Activated CD8-positive, alpha-beta T cell treated with anti-CD3 and anti-CD28 coated beads for 36 hours (primary cell): ENCODE measurements at places on chromosomes 7 and 10. TPM values are rescaled to one million over a fixed set of nuclear protein-coding genes. Genes with fewer than 3 reads are reported as not detected.
A peak's percentile ranks its signal among the peaks of the same experiment; 100 is the strongest.

The HOGA1 gene
- total RNA-seq, result not detected

The AGAP5 gene
- 8.8 TPM for total RNA-seq

GRCh38 chr10:55224007-55224781, 423.2 kb upstream of the PCDH15 start:
- peak; percentile 1 for DNase-seq

DNA sequence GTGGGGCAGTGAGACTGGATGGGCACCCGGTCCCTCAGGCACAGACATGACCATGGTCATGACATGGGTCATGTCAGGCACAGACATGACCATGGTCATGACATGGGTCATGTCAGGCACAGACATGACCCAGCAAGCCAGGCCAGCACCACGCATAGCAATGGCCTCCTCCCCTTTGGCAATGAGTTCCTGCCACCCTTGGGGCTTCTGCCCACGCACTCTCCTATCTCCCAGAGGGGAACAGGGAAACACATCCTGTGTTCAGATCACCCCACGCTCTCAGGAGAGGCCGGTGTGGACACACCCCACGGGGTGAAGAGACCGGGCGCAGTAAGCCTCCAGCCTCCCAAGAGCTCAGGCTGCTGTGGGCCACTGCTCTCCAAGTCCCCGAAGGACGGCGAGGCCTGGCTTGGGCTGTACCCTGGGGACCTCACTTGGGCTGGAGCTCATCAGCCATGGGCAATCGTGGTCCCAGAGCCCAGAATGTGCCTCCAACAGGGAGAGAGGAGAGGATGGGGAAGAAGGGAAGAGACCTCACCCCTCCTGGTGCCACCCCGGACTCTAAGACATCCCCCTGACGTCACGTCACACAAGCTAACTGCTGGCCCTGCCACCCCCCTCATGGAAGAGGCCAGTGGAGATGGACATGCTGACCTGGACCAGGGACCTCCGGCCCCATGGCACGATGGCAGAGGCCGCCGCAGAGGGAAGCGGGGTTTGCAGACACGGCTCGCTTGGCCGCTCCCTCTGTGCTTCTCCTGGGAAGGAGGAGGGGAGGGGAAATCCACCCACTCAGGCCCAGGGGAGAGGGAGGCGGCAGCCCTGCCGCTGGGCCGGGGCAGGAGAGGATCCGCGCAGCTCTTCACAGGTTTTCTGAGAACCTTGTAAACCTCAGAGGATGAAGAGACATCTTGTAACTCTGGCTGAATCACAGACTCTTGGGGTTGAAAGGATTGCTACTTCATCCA, 269.6 kb downstream of the ELFN1 start:
- DNase-seq, result peak; percentile 39

DNA sequence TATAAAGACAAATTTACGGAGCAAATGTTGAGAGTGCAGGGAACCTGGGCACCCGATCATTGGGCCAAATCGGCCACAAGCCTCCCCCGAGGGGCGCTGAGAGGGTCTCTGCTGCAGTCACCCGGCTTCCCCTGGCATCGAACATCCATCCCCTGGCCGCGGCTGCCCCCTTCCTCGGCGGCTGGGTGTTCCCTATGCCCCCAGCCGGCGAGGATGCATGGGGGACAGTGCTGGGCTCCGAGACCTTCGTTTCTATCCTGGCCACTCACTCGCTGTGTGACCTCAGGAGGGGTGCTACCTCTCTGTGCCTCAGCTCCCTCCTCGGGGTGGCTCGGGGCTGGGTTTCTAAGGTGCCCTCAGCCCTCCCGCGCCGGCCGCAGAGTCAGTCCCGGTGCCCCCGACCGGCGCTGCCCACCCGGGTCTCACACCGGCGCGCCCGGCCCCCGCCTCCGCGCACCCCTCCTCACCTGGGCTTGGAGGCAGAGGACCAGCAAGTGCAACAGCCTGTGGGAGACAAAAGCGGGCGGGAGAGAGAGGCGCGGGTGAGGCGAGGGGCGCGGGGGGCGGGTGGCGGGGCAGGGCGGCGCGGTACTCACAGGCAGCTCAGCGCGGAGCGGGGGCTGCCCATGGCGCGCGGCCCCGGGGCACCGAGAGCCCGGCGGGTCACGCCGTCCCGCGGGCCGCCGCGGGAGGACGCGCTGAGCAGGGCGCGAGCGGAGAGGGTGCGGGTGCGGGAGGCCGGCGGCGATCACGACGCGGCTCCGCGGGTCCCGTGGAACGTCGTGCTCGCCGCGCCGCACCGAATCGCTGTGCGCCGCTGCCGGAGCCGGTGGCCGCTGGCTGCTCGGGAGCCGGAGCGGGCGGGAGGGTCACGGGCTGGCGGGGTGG, at the start of gene FGF8:
TSS of gene FGF8 (minus strand) at position 842 of the 888 bp plus-strand sequence. CDS start at position 628, 214 bp downstream.
- no peak for DNase-seq

DNA sequence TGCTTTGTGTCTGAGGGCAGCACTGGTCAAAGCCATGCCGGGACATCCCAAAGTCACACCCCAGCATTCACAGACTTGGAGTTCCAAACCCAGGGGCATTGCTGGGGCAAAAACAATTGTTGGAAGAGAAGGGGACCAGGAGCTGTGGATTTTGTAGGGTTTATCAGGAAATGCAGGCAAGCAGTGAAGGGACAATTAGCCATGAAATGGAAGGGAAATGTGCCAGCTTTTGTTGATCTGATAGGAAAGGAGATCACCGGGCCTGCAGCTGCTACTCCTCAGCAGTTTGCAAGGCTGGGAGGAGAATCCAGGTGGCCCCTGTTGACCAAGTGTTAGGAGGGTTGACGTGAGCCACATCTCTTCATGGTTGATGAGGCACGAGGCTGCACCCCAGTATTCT, 2.5 kb upstream of the BRI3 start:
- no peak for DNase-seq

The EGFR gene
- not detected for total RNA-seq

DNA sequence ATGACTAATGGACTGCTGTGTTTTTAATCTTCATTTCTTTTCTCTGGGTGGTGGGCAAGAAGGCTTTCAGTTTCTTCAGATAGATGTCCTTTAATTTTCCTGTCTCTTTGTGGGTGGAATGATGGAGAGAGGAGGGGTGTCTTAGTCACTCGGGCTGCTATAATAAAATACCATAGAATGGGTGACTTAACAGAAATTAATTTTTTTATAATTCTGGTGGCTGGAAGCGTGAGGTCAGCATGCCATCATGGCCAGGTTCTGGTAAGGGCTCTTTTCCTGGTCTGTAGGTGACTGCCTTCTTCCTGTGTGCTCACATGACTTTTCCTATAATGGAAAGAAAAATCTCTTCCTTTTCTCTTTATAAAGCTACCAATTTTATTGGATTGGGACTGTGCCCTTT, 6.3 kb downstream of the RSBN1L start:
- no peak for DNase-seq

GRCh38 chr10:21097926-21098355, 200.8 kb upstream of the NEBL start:
- no peak for DNase-seq

GRCh38 chr7:39678930-39679709, 55.7 kb downstream of the RALA start:
- DNase-seq, result no peak

GRCh38 chr10:60352105-60352504, 37.6 kb downstream of the ANK3 start:
- DNase-seq, result no peak

The PDLIM1 gene
- total RNA-seq, result 0.74 TPM

DNA sequence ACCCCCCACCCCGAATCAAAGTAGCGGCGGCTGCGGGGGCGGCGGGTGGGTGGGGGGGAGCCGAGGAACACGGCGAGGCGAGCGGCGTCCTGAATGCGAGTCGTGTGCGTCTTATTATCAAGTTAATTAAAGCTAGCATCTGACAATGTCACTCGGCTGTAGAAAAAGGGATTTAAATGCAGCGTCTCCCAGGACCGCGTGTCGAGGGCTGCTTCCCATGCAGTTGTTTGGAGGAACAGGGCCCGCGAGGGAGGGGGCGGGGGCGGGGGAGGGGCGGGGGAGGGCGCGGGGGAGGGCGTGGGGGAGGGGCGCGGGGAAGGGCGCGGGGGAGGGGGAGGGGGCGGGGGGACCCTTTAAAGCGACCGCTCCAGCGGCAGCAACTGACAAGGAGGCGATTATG, 2.7 kb upstream of the UNCX start:
- no peak for DNase-seq

The TMEM236 gene
- 0.11 TPM for total RNA-seq

- DNase-seq, result no peak
These were observed 86.1 kb downstream of the LHPP start for GRCh38 chr10:124547647-124548168.

DNA sequence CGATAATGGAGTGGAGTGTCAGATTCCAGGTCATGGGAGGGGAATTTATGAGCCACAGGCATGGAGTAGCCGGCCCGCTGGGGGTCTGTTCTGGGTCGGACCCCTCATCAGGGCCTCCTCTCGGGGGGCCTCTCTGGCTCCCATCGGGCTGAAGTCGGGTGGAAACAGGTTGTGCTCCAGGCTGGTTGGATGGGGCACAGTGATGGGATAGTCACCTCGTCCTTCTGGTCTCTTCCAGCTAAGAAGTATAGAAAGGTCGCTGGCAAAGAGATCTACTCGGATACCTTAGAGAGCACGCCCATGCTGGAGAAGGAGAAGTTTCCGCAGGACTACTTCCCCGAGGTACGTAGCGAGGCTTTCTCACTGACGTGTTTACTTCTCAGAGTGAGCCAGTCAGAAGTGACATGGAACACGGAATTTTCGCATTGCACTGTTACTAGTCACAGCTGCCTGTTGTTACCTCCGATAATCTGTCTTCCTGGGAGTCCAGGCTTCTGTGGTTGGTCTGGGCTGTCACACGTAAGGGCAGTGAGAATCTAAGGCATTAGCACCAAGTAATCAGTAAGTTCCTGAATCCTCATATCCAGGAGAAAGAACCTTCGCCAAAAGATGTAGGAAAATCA, 88.3 kb downstream of the NKX6-2 start:
- no peak for DNase-seq

The PLCE1 gene
- total RNA-seq, result not detected

DNA sequence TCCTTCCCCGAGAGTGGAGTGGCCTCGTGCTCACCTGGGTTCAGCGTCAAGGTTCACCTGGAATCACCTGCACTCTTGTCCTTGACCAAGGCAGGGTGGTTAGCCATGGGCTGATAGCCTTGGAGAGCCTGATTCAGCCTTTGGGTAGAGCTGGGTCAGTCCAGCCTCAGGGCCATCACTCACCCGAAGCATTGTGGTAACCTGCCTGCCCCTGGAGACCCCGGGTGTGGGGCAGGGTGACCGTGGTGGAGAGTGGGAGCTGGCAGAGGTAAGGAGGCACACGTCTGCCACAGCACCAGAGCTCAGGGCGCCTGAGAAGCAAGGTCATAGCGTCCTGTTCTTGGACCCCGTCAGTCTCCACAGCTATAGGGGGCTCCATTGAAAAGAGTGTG, 27.8 kb upstream of the WDFY4 start:
- DNase-seq, result no peak

DNA sequence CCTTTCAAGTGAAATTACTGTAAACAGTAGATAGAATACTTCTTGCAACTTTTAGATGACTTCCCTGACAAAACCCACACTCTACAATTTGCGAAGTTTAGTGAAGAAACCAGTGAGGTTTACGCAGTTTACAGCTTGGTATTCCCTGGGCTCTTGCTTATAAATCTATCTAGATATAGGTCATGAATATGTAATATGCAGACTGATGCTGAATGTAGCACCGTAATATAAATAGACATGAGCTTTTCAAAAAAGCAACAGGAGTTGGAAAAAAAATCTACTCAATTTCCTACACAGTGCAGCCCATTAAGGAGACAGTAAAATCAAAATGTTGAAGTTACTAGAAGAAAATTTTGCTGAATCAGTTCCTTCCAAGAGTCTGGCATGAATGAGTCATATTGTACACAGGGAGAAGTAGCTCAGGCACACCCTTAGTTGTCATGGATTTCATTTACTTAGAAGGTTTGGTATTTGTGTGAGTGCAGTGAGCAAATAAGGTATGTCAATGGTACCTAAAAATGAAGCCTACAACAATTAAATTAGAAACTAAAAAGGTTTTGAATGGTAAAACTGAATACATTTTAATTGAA, 67.7 kb upstream of the NEUROD6 start:
- no peak for DNase-seq

GRCh38 chr7:138238734-138239659, 162.7 kb downstream of the AKR1D1 start:
- no peak for DNase-seq

DNA sequence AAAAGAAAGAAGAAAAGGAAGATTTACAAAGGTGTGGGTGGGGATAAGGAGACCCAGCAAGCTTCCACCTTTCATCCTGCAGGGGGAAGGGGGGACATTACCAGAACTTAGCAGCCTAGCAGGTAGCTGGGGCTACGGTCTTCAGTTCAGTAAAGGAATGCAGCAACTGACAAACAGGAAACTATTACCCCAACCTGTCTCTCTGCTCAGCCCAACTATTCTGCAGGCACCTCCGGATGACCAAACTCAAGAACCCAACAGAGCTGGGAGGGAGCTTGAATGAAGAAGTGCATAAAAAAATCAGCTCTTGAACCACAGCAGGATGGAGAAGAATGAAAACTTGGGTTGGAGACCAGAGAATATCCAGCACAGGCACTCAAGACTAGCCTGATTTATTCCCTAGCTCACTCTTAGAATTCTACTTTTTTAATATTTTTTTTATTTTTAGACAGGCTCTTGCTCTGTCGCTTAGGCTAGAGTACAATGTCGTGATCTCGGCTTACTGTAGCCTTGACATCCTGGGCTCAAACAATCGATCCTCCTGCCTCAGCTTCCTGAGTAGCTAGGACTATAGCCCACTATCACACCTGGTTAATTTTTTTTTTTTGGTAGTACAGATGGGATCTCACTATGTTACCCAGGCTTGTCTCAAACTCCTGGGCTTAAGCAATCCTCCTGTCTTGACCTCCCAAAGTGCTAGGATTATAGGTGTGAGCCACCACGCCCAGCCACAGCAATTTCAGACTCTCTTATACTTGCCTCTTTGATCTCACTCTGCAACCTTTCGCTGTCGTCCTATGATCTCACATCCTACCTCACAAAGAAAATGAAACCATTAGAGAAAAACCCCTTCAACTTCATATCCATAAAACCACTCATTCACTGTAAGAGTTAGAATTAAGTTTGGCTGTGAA, 18.5 kb upstream of the C10orf67 start:
- DNase-seq, result peak; percentile 72

The LIPK gene
- total RNA-seq, result not detected

DNA sequence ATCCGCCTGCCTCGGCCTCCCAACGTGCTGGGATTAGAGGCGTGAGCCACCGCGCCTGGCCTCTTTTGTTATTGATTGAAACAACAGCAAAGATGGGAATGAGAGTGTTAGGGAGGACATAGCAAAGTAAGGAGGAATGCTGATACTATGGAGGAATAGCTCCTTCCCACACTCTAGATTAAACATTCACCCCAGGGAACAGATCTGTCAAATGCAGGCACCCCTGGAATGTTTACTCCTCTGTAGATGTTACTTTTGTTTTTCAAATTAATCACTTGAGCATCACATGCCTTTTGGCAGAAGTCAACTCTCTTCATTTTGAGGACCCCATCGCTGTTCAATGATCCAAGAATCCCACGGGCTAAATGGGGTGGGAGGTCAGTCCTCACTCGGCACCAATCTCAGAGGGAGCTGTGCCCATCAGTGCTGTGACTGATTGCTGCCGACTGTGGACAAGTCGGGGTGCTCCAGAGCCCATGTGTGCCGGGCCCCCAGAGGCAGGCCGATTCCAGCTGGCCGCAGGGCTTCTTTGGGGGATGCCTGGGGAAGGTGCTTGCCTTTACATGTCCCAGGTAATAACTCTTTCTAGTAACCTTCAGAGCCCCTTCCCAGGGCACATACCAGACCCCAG, 10.2 kb upstream of the COBL start:
- DNase-seq, result no peak

- peak; percentile 87 for DNase-seq
These were observed 11.5 kb upstream of the OGA start for GRCh38 chr10:101829561-101830315.
